ENCODE measurements at places on chromosomes 2 and 18.

GRCh38 chr18:45782662-45783061, 42.8 kb upstream of the SIGLEC15 start:
- no peak for DNase-seq

DNA sequence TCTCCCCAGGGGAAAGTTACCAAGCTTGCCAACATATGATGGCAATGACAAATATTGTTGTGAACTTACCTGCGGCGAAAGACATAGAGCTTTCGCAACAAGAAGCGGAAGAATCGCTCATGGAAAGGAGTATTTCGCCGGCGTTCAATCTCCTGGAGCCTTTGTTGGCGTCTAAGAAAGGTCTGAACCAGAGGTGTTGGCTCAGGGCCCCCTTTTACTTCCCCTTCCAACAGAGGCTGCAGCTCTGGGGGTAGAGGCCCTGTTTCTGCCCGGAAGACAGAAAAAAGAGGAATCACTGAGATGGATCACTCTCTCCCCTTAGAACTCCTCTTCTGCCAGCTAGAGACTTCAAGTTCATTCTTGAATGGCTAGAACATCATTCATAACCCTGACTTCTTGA, 10.8 kb downstream of the GGCX start:
- no peak for DNase-seq

- no peak for DNase-seq
These were observed 65.4 kb downstream of the TTC21B start for GRCh38 chr2:165888171-165888570.

GRCh38 chr2:8627019-8627691, 54.7 kb upstream of the ID2 start:
- DNase-seq = no peak

GRCh38 chr2:197893403-197894177, 89.2 kb downstream of the PLCL1 start:
- DNase-seq = no peak

GRCh38 chr2:9752441-9753275, 90.6 kb upstream of the TAF1B start:
- DNase-seq = no peak

- DNase-seq = peak; percentile 20
These were observed 14.2 kb downstream of the SLC66A2 start for GRCh38 chr18:79937103-79937860.
